ENCODE measurements at places on chromosomes 1 and 21.

DNA sequence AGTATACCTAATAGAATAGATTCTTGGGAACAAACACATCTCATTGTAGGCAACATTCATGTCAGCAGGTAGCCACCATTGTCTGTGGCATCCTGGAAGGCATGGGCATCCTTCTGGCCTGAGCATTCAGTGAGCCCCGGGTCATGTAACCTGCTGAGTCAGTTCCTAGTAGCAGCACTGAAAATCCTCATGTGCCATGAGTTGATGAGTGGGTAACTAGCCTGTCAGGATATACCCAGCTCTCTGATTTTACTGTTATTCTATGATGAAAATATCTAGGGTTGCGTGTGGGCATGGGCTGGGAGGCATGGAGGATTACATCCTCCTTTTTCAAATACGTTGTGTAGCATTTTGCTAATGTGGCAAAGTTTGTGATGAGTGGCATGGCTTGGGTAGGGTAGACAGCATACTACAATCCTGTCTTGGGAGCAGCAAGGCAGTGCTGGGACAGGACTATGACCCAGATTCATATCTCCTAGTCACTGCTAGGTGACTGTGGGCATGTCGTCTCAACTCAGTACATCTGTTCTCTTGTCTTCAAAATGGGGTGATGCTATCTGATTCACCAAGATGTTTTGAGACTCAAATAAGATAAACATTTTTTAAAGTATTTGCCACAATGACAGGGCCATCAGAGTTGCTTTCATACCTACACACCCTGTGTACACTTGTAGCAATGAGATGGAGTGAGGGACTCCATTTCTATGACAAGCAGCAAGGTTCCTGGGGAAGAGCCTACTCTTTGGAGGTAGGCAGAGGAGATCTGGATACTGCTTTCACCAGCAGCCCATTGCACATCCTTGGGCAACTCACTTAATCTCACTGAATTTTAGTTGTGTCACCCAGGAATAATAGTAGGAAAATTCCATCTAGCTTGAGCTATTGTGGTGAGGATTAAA is 62.5 kb downstream of the CD58 start:
- no peak for DNase-seq

DNA sequence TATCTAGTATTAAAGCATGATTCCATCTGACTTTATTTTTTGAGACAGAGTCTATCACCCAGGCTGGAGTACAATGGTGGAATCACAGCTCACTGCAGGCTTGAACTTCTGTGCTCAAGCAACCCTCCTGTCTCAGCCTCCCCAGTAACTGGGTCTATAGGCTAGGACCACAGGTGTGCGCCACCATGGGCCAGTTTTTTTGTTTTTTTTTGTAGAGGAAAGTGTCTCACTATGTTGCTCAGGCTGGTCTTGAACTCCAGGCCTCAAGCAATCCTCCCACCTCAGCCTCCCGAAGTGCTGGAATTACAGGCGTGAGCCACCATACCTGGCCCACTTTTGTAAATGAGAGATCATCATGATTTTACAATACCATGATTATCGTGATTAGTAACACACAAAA is 9.2 kb downstream of the PPP1R15B start:
- DNase-seq: no peak

DNA sequence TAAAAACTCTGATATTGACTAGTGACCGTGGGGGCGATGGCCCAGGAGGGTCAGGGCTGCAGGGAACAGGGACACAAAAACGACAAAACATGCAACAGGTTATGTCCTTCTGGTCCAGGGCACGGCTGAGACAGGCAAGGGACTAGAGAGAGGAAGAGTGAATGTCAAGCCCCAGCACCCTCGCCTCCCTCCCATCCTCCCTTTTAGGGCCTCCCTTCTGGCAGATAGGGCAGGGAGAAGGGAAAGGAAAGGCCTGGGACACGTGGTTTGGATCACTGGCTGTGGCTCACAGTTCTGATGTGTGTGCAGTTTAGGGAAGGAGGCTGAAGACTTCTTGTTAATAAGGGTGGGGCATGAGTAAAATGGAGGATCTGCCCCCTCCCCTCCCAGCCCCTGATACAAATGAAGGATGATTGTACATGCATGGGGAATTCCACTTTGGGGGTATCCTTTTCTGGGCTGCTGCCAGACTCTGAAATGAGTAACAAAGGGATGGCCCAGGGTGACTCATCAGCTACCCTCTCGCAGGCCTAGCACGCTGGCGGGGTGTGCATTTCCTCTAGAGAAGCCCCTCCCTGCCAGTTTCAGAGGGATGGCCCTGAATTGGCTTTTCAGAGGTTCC is 14.2 kb downstream of the CAPN2 start:
- no peak for DNase-seq

GRCh38 chr1:243264717-243265116 is 8.9 kb downstream of the SDCCAG8 start:
- peak; percentile 73 for DNase-seq

- DNase-seq: no peak
Observed at GRCh38 chr21:41845310-41846032, 33.7 kb downstream of the PRDM15 start.

Measured in glomerular endothelial cell (primary cell).